ENCODE measurements at places on chromosomes 16 and 17.

GRCh38 chr17:28364665-28365363, at the start of gene SEBOX:
Gene SEBOX, minus strand, starts transcription at chr17:28365199. Its CDS starts 48 bp downstream, at chr17:28365151.
- peaks cover 17% of the 10 kb centered on the region for H3K36me3 ChIP-seq
- no peaks in the 10 kb centered on the region for H3K27me3 ChIP-seq
- H3K4me3 ChIP-seq, result no peak within 1 kb of the TSS
- H3K4me1 ChIP-seq, result no peaks in the 10 kb centered on the region
- H3K27ac ChIP-seq, result no peak within 1 kb of the TSS

DNA sequence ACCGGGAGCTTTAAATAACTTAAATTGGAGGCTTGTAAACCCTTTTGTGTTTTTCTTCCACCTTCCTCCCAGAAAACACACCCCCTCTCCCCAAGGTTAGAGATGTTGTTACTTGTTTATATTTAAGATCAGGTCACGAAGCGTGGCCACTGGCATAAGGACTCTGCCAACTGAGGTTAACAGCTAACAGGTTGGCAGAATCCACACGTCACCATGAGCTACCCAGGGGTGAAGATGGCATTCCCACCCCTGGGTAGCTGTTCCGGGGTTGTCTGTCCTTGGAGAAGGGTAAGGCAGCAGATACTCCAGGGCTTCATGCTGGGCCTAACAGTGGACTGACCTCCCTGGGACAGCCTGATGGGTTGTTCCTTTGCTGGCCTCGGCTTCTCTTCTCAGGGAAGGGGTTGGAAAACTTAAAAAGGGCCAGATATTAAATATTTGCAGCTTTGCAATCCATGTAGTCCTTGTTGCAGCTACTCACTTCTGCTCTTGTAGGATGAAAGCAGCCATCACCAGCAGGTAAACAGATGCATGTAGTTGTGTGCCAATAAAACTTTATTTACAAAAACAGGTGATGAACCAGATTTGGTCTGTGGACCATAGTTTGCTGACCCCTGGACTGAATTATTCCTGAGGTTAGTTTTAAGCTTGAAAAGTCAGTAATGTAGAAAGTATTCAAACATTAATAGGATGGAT, 148.6 kb downstream of the MSI2 start:
- H3K27ac ChIP-seq, result no peak overlapping the region
- H3K4me3 ChIP-seq, result no peak overlapping the region
- H3K4me1 ChIP-seq, result peaks cover 27% of the 10 kb centered on the region
- DNase-seq, result no peak

GRCh38 chr16:55214412-55214811, 109.6 kb upstream of the IRX6 start:
- DNase-seq, result no peak
- H3K27me3 ChIP-seq, result no peaks in the 10 kb centered on the region
- no peaks in the 10 kb centered on the region for H3K4me1 ChIP-seq
- no peak overlapping the region for H3K27ac ChIP-seq
- no peaks in the 10 kb centered on the region for H3K36me3 ChIP-seq

DNA sequence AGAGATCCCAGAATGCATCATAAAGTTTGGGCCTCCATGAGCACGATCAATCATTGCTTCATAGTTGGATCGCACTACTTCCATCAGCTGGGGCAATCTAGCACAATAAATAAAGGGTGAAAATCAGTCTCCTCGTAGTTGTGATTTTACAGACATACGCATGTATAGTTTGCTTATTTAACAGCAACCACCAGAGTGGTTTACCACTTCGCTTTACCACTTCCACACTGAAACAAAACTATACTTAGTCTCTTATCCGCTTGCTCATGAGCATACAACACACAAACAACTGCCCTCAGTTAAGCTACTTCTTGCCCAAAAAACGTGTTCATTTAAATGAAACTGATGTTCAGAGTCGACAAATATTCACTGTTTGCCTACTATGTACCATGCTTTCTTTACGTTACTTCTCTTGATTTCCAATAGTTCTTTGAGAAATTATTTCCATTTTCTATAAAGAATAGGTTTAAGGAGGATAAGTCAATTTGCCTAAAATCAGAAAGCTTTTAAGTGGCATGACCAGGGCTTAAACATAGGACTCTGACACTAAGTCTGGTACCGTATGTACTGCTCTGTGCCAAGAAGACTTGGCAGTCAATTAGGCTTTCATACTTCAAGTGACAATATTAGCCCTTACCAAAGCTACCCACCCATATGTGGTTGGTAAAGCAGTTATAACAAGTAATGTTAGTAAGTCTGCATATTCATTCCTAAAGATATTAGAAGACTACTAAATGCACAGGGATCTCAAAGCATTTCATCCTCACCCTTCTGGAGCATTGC, 22.0 kb downstream of the SETD6 start:
- no peak overlapping the region for H3K4me3 ChIP-seq
- H3K27ac ChIP-seq, result no peak overlapping the region
- no peaks in the 10 kb centered on the region for H3K27me3 ChIP-seq
- peaks cover 15% of the 10 kb centered on the region for H3K4me1 ChIP-seq
- no peak for DNase-seq

DNA sequence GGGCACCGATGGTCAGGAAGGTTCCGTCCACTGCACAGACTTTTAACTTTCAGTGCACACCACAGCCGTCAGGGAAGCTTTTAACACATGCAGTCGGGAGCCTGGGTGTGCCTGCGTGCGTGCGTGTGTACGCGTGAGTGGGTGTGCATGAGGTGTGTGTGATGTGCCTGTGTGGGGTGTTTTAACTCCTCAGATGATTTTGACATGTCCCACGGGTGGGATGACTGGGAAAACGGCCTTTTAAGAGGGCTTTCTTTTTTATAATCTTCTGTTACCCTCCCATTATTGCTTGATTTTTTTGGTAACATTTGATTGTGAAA, 152.7 kb upstream of the CHMP6 start:
- H3K4me1 ChIP-seq, result peaks cover 32% of the 10 kb centered on the region
- no peak overlapping the region for H3K27ac ChIP-seq

- H3K27me3 ChIP-seq, result peaks cover 3% of the 10 kb centered on the region
- H3K36me3 ChIP-seq, result no peaks in the 10 kb centered on the region
- H3K4me3 ChIP-seq, result no peak overlapping the region
- H3K4me1 ChIP-seq, result no peaks in the 10 kb centered on the region
These were observed 164.8 kb upstream of the DYNLRB2 start for GRCh38 chr16:80375973-80376372.

- peak within 1 kb of the TSS; percentile 95 for H3K27ac ChIP-seq
- H3K4me1 ChIP-seq, result peaks cover 51% of the 10 kb centered on the region
- peak within 1 kb of the TSS; percentile 93 for H3K4me3 ChIP-seq
These were observed at the start of gene SF3B3 for GRCh38 chr16:70523743-70524398. Gene SF3B3, plus strand, starts transcription at chr16:70523816. Its CDS starts 2,841 bp downstream, at chr16:70526657.

DNA sequence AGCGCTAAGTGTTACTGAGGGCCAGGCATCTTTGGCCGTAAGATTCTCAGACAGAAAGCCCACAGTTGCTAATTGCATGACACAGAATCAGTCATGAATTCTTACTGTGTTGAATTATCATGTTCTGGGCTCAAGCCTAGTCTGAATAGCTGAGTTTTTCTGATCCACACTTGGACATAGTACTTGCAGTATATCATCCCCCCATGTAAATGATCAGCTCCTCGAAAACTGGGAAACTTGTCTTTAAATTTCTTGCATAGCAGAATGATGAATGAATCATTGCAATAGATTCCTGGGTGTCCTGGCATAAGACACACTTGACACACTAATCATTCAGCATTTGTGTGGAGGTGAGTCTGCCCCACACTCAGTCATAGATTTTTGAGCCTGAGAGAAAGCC, 2.2 kb downstream of the MLYCD start:
- peaks cover 4% of the 10 kb centered on the region for H3K27me3 ChIP-seq
- H3K27ac ChIP-seq, result no peak overlapping the region
- no peaks in the 10 kb centered on the region for H3K36me3 ChIP-seq
- H3K4me3 ChIP-seq, result no peak overlapping the region

DNA sequence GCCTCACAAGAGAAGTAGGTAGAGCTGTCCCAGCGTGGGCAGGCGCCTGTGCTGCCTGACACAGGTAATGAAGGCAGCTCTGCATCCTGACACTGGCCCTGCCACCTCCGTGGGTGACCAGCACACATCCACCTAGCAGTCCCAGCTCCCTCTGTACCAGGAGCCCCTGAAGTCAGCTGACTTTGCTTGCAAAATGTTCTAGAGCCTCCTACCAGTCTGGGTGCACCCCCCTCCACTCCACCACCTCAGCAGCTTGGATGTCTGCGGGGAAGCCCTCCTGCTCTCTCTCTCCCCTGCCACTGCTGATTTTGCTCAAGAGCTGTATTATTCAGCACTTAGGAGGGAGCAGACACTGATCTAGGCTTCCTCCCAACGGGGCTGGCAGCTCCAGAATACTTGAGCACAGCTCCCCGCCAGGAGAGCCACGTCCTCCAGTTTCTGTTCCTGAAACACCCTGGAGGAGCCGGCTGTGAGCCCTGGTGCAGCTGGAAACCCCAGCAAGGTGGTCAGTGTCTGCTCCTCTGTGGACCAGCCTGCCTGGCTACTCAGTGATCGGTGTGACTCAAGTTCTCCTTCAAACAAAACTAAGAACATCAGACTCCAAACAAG, 1.0 kb downstream of the RNF166 start:
- peak overlapping the region; percentile 98 for H3K27ac ChIP-seq
- peaks cover 41% of the 10 kb centered on the region for H3K36me3 ChIP-seq
- peaks cover 54% of the 10 kb centered on the region for H3K4me1 ChIP-seq
- H3K27me3 ChIP-seq, result no peaks in the 10 kb centered on the region
- DNase-seq, result peak; percentile 40

DNA sequence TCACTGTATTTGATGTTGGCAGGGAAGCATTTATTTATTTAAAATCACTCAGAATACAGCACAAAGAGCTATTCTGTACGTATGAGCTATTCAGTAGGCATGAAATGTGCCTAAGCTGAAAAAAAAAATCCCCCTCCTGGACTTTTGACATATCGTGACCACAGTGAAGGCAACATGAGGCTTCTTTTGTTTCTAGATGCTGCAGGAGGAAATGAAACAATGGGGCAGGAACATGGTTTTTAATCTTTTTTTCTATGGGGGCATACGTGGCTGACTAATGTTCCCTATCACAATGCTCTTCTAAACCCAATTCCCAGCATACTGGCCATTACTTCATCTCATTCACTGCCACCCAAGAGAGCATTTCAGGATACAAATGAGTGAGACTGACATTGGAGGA, 191.0 kb upstream of the PMFBP1 start:
- H3K4me1 ChIP-seq, result no peaks in the 10 kb centered on the region
- no peaks in the 10 kb centered on the region for H3K36me3 ChIP-seq
- no peak overlapping the region for H3K4me3 ChIP-seq
- H3K27ac ChIP-seq, result no peak overlapping the region

DNA sequence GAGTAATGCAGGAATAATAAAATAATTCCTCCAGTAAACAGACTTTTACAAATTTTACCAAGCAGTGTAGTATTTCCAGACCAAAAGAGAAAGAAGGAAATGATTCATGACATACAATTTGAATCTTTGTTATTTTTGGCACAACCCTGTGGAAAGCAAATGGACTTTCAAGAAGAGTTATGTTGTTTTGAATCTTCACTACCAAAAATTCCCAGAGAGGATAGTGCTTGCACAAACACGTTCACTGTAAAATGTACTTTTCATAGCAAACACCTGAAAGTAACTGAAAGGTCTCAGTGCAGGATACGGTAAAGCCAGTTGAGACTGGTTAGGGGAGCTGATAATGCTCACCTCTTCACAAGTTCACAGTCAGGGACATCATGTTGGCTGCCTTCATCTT, 107.1 kb downstream of the USP22 start:
- no peak overlapping the region for H3K4me3 ChIP-seq
- peaks cover 7% of the 10 kb centered on the region for H3K27me3 ChIP-seq
- no peaks in the 10 kb centered on the region for H3K36me3 ChIP-seq
- H3K4me1 ChIP-seq, result no peaks in the 10 kb centered on the region
- H3K27ac ChIP-seq, result no peak overlapping the region
- no peak for DNase-seq

DNA sequence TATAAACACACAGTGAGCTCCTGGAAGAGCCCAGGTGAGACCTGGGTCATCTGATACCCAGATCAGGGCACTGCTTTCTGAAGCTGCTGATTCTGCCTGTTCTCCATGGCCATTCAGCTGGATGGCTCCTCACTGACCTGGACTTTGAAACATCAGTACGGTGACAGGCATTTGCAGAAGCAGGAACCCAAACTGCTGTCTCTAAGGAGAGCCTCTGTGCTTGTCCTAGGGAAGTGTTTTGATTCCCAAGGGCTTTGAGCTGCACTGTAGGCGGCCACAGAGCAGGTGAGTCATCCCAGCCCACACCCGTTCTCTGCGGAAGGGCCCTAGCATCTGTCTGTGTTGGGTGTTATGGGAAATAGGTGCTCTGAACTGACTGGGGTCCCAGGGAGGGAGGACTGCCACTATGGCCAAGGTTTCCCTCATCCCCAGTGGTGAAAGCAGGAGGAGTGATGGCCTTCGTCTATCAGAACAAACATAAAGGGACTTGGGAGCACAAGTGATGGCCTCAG, 60.7 kb upstream of the ADCY9 start:
- no peak overlapping the region for H3K27ac ChIP-seq
- H3K4me1 ChIP-seq, result peaks cover 19% of the 10 kb centered on the region
- no peak overlapping the region for H3K4me3 ChIP-seq
- DNase-seq, result peak; percentile 26

- DNase-seq, result no peak
- H3K27me3 ChIP-seq, result peaks cover 6% of the 10 kb centered on the region
- no peaks in the 10 kb centered on the region for H3K4me1 ChIP-seq
- no peaks in the 10 kb centered on the region for H3K36me3 ChIP-seq
- H3K27ac ChIP-seq, result no peak within 1 kb of the TSS
These were observed at the start of gene CCL17 for GRCh38 chr16:57403965-57404817. Gene CCL17, plus strand, starts transcription at chr16:57404767. Its CDS starts 9,166 bp downstream, at chr16:57413933.

GRCh38 chr16:3060339-3061127, 4.9 kb upstream of the IL32 start:
- DNase-seq, result no peak
- peak overlapping the region; percentile 86 for H3K27ac ChIP-seq
- no peaks in the 10 kb centered on the region for H3K27me3 ChIP-seq

- H3K27me3 ChIP-seq, result peaks cover 2% of the 10 kb centered on the region
- no peaks in the 10 kb centered on the region for H3K4me1 ChIP-seq
- no peak overlapping the region for H3K4me3 ChIP-seq
- H3K36me3 ChIP-seq, result no peaks in the 10 kb centered on the region
- H3K27ac ChIP-seq, result no peak overlapping the region
- no peak for DNase-seq
These were observed 127.1 kb upstream of the HS3ST3A1 start for GRCh38 chr17:13728781-13729180.

DNA sequence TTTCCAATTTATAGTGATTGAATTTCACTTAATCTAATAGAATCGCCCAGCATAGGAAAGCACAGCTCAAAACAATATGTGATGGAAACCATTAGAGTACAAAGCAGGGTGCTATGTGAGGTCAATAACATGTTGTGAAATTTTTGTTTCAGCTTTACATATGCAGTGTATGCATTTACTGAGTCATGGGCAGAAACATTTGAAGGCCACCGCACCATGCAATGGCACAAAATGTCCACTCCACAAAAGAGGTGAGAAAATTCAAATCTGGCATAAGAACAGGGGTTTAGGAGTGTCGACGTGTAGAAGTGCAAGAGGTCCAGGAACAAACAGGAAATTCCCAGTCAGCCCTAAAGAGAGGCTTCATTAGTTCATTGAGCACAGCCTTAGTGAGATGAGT, 131.2 kb downstream of the ANKFN1 start:
- H3K36me3 ChIP-seq, result no peaks in the 10 kb centered on the region
- H3K4me3 ChIP-seq, result no peak overlapping the region
